ENCODE measurements at places on chromosomes 1 and 21. TPM values are rescaled to one million over a fixed set of nuclear protein-coding genes. Genes with fewer than 3 reads are reported as not detected.

DNA sequence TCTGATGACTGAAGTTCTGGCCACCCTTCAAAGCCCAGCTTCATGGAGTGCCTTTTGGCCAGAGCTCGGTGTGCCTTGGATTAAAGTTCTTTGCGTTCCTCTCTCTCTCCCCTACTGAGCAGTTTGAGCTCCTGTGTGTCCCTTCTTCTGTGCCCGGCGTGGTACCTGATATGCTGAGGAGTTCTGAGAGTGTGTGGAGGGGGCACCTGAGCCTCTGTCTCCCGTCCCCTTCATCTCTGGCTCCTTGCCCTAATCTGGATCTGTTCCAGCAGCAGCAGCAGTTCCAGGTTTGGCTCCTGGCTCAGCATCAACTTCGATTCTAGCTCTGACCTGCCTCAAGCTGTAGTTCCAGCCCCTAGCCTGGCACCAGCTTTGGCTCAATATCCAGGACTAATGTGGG lies 25.1 kb upstream of the MYCL start:
- no peak for DNase-seq

DNA sequence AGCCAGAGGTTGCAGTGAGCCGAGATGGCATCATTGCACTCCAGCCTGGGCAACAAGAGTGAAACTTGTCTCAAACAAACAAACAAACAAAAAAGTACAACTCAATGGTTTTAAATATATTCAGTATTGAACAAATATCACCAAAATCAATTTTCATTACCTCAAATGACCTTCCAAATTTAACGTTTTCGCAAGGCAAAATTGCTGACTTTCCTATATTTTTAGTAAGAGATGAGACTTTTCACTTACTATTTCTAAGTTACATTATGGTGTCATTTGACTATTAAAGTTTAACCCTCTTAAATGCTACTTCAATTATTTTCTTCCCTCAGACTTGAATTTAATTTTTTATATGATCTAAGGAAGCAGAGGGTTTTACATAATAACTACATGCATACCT lies 23.0 kb upstream of the ABCB10 start:
- no peak for DNase-seq

DNA sequence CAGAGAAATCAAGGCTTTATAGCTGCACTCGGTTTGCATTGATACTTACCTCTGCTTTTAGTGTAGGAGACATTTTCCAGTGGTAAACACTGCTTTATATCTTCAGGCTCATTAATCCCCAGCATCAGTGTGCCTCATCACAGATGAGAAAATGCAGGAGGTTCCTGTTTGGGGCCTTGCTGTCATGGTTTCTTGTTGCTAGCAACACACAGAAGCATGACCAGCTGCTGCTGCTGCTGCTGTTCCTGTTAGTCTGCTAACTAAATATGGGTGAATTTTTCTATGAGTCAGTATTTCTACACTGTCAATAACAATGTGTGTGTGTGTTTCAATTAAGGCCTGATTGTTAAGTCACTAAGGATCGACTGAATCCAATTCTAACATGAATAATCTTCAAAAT lies 85.8 kb upstream of the RGS1 start:
- peak; percentile 75 for DNase-seq

DNA sequence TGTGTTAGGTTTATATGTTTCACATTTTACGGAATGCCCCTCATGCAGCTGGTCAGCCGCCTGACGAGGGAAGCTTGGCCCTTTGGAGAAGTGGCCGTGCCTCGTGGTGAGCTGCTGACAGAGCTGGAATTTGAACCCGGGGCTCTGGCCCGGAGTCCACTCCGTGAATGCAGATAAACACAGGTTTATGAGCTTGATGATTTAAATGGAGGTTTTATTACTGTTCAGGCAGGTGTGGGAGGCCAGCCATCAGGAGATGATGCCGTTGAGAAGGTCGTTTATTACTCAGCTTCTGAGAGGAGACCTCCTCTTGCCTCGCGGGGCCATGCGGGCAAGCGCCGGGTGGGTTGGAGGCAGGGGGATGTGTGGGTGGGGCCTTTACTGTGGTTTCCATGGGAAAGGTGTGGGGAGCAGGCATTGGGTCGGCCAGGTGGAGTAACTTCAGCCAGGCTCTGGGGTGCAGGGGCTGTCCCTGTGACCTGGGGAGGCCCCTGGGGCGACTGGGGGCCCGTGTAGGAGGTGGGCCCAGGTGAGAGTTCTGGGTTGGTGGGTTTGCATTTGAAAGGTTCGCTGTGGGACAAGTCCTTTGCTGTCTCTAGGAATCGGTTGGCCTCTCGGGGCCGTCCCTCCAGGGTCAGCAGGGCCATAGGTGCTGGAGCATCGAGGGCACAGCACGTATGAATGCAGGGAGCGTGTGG lies 22.0 kb downstream of the PRKCZ start:
- DNase-seq: no peak

DNA sequence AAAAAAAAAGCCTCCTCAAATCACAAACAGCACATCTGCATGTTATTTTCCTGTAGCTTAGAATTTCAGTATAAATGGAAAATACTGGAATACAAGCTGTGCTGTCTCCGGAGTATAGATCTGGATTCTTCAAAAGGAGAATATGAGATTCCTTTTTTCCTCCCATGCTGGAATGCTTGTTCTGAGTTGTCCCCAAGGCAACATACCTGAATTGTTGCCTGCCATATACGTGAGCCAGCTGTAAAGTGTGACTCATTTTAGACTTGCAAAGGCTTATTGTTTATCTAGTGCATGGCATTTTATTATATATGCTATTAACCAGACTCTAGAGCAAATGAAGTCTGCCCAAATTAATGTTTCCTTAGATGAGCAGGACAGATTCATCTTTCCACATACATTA lies 95.0 kb upstream of the C1orf105 start:
- no peak for DNase-seq

DNA sequence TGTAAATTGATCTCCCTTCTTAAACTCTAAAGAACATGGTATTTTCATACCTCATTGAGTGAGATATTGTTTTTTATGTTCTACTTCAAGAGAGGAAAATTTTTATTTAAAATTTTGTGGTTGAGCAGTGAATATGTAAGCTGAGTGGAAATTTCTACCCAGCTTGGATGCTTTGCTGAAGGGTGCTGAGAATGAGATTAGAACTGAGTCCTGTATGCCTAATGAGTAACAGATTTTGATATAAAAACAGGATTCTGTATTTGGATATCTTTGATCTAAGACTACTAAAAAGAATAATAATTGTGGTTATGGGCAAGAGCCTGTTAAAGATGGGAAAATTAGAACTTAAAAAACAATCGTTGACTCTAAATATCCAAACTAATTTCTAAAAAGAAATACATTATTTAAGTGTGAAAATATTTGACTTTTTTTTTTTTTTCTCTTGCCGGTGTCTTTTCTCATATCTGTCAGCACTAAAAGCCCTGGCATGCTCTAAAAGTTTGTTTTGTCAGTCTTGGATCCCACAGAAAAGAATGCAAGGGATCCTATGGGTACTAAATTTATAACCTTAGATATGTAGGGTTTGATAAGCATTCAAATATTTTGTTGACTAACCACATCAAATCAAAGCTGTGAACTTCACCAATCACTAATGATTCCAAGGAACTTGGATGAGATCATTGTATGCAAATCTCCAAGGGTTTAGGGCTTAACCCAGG lies 652.3 kb downstream of the PTPRC start:
- DNase-seq: no peak

DNA sequence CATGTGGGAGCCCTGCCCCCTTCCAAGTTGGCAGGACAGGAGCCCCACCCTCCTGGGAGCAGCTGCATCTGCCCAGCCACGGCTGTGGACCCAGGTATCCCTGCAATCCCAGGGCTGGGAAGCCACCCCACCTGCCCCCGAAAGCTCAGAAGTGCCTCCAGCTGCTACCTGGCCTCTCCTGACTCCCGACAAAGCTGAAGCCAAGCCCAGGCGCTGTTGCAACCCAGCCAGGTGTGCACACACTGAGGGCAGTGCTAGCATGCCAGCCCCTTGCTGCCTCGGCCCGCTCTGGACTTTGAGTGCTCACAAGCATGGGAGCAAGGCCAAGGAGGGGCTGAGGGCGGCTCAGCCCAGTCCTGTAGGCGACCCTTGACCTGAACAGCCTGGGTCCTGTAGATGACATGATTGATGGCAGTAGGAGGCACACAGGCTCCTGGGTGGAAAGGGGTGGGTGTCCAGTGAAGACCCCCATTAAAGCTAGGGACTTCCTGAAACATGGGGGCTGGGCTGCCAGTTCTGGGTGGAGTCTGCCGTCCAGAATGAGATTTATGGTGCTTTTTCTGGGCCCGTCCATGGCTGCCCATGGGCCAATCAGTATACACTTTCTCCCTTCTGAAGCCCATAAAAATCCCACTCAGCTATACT lies 2.8 kb upstream of the SSU72 start:
- no peak for DNase-seq

- no peak for DNase-seq
These were observed 3.7 kb downstream of the RORC start for GRCh38 chr1:151827853-151828252.

- DNase-seq: no peak
These were observed 26.2 kb upstream of the SAMSN1 start for GRCh38 chr21:14572204-14572780.

DNA sequence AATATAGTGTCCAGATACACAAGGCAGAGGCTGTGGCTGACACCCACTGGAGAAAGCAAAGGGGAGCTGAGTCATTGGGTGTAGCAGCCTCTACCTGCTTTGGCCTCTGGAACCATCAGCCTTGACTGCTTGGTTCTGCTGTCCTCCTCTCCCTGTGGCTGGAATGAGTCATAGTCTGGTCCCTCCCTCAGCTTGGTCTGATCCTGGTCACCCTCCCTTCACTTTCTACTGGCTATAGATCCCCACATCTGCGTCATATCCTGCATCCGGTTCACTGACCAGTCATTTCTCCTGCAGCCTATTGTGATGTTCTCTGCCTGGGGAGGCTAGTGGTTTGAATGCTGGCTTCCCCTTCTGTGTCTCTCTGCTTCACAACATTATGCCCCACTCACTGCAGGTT lies 372.8 kb upstream of the DAB1 start:
- DNase-seq: no peak

DNA sequence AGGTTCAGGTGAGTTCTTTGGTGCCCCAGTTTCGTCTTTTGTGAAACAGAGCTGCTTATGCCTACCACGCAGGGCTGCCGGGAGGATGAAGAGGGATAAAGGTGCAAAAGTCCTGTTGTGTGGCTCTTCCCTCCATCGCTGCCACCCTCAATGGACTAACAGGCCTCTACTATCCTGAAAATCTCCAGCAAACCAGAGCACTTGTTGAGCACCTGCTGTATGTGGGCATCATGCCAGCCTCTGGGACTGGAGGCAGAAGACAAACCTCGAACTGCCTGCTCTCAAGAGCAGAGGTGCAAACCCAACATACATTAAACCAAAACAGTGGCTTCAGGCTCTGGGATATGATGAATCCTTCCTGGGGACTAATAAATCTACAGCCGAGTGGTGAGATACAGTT lies 174.1 kb downstream of the ACTL8 start:
- DNase-seq: no peak

DNA sequence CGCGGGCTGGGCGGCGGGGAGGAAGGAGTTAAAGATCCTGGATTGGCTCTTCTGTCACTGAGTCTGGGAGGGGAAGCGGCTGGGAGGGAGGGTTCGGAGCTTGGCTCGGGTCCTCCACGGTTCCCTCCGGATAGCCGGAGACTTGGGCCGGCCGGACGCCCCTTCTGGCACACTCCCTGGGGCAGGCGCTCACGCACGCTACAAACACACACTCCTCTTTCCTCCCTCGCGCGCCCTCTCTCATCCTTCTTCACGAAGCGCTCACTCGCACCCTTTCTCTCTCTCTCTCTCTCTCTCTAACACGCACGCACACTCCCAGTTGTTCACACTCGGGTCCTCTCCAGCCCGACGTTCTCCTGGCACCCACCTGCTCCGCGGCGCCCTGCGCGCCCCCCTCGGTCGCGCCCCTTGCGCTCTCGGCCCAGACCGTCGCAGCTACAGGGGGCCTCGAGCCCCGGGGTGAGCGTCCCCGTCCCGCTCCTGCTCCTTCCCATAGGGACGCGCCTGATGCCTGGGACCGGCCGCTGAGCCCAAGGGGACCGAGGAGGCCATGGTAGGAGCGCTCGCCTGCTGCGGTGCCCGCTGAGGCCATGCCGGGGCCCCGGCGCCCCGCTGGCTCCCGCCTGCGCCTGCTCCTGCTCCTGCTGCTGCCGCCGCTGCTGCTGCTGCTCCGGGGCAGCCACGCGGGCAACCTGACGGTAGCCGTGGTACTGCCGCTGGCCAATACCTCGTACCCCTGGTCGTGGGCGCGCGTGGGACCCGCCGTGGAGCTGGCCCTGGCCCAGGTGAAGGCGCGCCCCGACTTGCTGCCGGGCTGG lies at the start of gene NPR1:
TSS of gene NPR1 (plus strand) at position 170 of the 818 bp plus-strand sequence. CDS start at position 591, 421 bp downstream.
- DNase-seq: no peak

GRCh38 chr1:199403531-199404116 lies 623.9 kb upstream of the NR5A2 start:
- no peak for DNase-seq

GRCh38 chr1:183905508-183906113 lies 100.7 kb downstream of the RGL1 start:
- no peak for DNase-seq

GRCh38 chr21:46202592-46203202 lies 18.4 kb upstream of the SPATC1L start:
- no peak for DNase-seq

- no peak for DNase-seq
These were observed 77.4 kb downstream of the NPHP4 start for GRCh38 chr1:5914676-5915365.

DNA sequence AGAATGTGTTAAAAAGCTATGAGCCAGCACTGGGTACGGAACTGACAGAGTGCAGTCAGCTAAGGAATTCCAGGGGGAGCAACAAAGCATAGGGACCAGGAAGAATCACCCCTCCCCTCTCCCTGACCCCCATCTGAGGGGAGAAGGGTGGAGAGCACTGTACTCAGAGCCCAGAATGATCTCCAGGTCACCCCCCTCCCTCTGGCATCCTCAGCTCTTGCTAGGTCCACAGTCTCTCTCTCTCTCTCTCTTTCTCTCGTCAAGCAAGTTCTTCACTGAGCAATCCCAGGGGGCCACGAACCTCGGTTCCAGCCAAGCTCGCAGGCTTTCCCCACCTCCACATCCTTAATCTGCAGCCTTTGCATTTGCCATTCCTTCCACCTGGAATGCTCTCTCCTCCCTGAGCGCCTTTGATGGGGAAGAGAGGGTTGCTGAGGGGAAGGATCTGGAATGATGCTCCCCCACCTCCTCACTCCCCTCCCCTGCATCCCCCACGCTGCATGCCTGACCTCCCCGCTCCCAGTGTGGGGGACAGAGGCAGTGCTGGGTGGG lies 6.7 kb upstream of the WASF2 start:
- DNase-seq: peak; percentile 82

Gene LCE1C
- polyA plus RNA-seq: not detected

Gene ANKRD45
- polyA plus RNA-seq: 5.9 TPM

Gene ZFP69B
- 7.8 TPM for polyA plus RNA-seq

Gene SLAMF1
- polyA plus RNA-seq: not detected

Gene A3GALT2
- not detected for polyA plus RNA-seq

Gene USP48
- polyA plus RNA-seq: 94.3 TPM

Gene SPATA21
- 0.40 TPM for polyA plus RNA-seq

All from left kidney (tissue), 8 donors.